ENCODE measurements at places on chromosomes 3 and 15.

- no peak for DNase-seq
Measured at GRCh38 chr3:172559020-172559419, 35.8 kb upstream of the TNFSF10 start.

- DNase-seq, result no peak
Measured at GRCh38 chr3:189490337-189490736, 140.9 kb upstream of the TP63 start.

GRCh38 chr3:67979342-67979741, 324.9 kb upstream of the SUCLG2 start:
- no peak for DNase-seq

DNA sequence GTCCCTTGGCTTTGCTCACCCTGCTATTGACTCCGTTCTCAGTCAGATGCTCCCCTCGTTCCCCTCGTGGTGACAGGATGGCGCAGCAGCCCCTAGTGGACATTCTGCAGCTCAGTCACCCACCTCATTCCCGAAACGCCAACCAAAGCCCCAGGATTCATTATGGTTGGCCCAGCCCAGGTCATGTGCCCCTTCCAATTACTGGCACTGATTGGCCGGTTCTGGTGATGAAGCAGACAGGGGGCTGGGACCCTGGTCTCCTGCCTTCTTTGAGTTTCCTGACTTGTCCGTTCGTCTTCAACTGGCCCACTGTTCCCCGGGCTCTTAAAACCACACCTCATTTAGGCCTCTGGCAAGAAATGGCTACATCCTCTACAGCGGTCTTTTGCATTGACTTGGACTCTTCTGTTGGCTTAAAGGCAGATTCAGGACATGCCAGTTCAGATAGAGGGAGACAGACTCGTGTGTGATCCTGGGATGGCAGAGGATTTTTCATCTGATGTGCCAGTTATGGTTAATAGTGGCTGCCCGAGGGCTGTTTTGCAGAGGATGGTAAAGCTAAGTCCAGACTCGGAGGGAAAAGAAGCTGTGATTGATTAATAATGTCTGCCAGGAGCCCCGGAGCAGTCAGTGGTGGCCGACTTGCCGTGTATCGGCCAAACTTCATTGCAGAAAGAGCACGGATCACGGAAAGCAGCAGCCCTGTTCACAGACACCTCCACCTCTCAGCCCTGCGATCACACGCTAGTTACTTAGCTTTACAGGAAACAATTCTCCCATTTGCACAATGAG, 37.8 kb downstream of the LSM3 start:
- peak; percentile 62 for DNase-seq

- DNase-seq, result no peak
Measured at GRCh38 chr3:8838234-8838633, 68.8 kb upstream of the OXTR start.

- no peak for DNase-seq
Measured at GRCh38 chr3:122008166-122008565, 13.9 kb downstream of the ILDR1 start.

GRCh38 chr3:126351771-126352475, 5.3 kb downstream of the KLF15 start:
- peak; percentile 8 for DNase-seq

GRCh38 chr3:42600111-42600957, at the start of gene NKTR:
Gene NKTR (plus strand): TSS chr3:42600686. CDS start chr3:42601007, 321 bp downstream.
- DNase-seq, result peak; percentile 97

DNA sequence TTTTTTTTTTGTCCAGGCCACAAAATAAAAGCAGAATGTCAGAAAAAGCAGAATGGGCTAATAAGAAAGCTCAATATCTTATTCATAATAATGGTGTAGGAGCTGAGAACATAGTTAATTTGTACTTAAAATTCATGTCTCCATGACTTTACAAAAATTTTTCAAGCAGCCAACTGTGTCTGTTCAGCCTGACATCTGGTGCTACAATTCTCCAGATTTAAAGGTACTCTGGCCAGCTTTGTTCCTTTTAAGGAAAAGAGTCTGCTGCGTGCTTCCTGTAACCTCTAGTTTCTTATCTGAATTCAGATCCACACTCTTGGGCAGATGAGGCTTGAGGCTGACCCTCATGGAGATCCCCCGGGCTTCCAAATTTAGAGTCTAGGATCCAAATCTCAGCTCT, 8.7 kb upstream of the RFX7 start:
- DNase-seq, result no peak

- DNase-seq, result no peak
Measured at GRCh38 chr3:64651741-64652241, 36.0 kb downstream of the ADAMTS9 start.

- no peak for DNase-seq
Measured at GRCh38 chr3:41173926-41174885, 25.1 kb upstream of the CTNNB1 start.

GRCh38 chr3:147038481-147038880, 367.9 kb downstream of the ZIC4 start:
- no peak for DNase-seq

GRCh38 chr3:128800241-128801187, 74.5 kb downstream of the RAB7A start:
- no peak for DNase-seq

- DNase-seq, result no peak
Measured at GRCh38 chr15:78906316-78906620, 33.6 kb downstream of the MORF4L1 start.

- no peak for DNase-seq
Measured at GRCh38 chr3:190867071-190867470, 4.6 kb upstream of the GMNC start.

GRCh38 chr3:10462641-10463532, 42.5 kb downstream of the ATP2B2 start:
- no peak for DNase-seq

- no peak for DNase-seq
Measured at GRCh38 chr3:172692751-172693338, 18.0 kb downstream of the NCEH1 start.

DNA sequence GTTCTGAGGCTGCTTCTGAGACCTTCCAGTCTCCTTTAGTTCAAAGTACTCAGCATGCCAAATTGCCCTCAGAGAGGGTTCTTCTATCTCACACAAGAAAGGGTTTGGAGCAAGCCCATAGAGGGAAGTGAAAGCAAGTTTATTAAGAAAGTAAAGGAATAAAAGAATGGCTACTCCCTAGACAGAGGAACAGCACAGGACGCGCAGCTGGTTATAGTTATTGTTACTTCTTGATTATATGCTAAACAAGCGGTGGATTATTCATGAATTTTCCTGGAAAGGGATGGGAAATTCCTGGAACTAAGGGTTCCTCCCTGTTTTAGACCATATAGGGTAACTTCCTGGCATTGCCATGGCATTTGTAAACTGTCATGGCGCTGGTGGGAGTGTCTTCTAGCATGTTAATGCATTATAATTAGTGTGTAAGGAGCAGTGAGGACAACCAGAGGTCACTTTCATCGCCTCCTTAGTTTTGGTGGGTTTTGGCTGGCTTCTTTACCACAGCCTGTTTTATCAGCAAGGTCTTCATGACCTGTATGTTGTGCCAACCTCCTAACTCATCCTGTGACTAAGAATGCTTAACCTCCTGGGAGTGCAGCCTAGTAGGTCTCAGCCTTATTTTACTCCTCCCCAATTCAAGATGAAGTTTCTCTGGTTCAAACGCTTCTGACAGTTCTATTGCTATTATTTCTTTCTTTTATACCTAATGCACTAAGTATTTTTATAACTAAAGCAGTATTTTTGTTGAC, 26.3 kb downstream of the SCN11A start:
- DNase-seq, result no peak

DNA sequence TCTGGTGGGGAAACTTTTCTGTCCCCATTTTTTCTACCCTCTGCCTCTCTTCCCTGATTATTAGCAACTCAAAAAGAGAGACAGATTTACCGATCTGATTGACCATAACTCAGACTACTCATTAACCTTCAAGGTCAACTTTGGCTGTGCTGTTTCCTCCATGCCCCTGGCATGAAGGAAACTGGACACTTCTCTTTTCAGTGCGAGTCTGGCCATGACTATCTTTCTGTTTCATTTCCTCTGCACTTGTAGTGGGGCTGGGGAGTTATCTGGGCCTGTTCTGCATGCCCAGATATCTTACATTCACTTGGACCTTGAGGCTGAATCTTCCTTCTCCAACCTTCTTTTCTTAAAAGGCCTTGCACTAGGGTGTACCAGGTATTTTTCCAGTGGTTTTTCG, 76.9 kb upstream of the SLCO2A1 start:
- DNase-seq, result no peak

GRCh38 chr3:123883701-123884202, 380 bp downstream of the MYLK start:
- peak; percentile 37 for DNase-seq

DNA sequence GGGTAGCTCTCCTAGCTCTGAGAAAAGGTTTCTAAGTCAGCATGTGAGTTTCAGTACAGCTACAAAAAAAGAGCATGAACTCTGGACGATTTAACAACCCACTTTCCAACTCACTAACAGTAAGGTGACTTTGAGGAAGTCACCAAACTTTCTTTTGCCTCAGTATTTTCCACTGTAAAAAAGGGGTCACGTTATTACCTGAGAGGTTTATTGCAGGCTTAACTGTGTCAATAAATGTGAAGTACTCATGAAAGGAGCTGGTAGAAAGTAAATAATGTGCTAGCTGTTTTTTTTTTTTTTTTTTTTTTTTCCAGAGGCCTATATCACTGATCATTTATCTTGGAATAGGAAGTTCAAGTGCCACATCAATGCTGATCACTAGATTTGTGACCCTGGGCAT, 89.3 kb downstream of the PLSCR2 start:
- DNase-seq, result no peak

DNA sequence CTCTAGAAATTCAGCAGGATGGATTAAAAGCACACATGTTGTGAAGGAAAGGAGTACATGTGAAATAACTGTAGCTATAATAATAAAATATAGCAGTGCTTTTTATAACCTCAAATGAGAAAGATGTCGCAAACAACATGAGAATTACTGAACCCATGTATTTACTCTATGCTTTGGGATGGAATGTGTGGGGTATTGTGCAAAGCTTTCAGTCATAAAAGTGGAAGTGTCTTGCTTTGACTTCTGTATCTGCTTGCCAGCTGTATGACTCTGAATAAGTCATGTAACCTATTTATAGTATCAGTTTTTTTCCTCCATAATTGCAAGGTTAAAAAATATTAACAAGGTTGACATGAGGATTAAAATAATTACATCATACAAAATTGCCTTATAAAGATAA, 519.3 kb upstream of the CADM2 start:
- DNase-seq, result no peak

- DNase-seq, result no peak
Measured at GRCh38 chr3:13623101-13623654, 74.3 kb downstream of the FBLN2 start.

GRCh38 chr3:24867783-24868182, 373.1 kb upstream of the THRB start:
- DNase-seq, result no peak

DNA sequence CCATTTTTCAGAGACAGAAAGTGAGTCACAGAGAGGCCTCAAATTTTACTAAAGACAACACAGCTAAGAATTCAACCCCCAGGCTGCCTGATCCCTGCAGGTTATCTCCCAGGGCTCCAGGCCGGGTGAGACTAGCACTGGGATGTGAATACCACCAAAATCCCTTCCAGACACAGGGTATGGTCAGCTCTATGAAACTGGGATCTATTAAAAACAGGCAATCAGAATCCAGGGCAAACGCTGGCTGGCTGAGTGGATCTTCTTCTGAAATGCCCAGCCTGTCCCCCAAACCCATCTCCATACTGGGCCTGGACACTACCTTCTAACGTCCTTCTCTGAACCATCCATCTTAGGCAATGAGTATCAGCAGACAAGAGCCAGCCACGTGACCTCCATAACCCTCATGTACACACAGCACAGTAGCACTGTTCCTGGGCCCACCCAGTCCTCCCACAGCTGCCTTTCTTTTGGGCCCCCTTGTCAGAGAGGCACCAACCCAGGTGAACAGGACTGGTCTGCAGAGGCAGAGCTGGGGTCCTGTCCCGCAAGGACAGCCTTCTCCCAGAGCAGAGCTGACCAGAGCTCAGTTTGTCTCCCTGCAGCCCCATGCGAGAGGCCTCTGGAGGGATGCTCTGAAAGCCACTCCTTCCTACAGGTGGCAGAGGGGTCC, 1.9 kb downstream of the RAB6B start:
- no peak for DNase-seq

GRCh38 chr3:180421221-180421620, 180.7 kb upstream of the TTC14 start:
- DNase-seq, result no peak

- no peak for DNase-seq
Measured at GRCh38 chr15:64949383-64950186, 37.9 kb downstream of the ANKDD1A start.

- DNase-seq, result no peak
Measured at GRCh38 chr15:94610069-94610468, 378.7 kb downstream of the MCTP2 start.

- DNase-seq, result no peak
Measured at GRCh38 chr3:196272826-196273225, 14.7 kb downstream of the PCYT1A start.

GRCh38 chr3:36364260-36364659, 16.0 kb upstream of the STAC start:
- DNase-seq, result no peak

DNA sequence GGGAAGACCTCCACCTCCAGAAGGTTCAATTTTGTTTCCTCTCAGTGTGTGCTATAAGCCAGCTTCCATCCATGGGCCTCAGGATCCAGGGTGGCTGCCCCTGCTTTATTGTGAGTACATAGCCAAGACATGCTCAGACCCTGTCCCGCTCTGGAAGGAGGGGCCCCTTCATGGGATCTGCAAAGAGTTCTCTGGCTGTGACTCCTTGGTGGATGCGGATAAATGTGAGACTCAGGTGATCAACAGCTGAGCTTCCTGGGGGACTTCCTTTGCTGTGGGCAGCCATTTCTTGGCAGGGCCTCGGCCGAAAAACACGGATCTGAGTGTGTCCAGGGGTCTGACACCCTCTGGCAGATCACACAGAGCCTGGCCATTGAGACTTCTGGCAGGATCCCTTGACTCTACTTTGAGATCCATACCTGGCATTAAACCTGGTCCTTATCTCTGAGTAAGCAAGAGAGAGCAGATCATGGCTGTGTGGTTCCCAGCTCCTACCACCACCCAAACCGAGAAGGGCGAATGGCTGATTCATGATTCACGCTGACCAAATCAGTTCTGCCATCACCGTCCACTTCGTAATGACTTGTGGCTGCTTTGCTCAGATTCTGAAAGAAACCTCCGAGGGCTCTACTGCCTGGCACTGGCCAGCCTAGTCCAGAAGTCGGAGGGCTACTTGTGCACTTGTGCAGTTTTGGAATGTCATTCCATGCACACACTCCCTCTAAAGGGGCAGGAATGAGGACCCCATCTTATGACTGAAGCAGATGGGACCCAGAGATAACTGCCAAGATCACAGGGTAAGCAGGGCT, 68.1 kb downstream of the SENP2 start:
- DNase-seq, result no peak

- no peak for DNase-seq
Measured at GRCh38 chr3:189349772-189350171, 178.0 kb downstream of the TPRG1 start.

Measured in HAP-1 (cell line).